CD4-positive, alpha-beta T cell treated with Interleukin-17A for 1 hour (primary cell): ENCODE measurements at places on chromosomes 11 and 22.

- DNase-seq: no peak
Measured at GRCh38 chr11:75792127-75792731, 22.8 kb upstream of the UVRAG start.

DNA sequence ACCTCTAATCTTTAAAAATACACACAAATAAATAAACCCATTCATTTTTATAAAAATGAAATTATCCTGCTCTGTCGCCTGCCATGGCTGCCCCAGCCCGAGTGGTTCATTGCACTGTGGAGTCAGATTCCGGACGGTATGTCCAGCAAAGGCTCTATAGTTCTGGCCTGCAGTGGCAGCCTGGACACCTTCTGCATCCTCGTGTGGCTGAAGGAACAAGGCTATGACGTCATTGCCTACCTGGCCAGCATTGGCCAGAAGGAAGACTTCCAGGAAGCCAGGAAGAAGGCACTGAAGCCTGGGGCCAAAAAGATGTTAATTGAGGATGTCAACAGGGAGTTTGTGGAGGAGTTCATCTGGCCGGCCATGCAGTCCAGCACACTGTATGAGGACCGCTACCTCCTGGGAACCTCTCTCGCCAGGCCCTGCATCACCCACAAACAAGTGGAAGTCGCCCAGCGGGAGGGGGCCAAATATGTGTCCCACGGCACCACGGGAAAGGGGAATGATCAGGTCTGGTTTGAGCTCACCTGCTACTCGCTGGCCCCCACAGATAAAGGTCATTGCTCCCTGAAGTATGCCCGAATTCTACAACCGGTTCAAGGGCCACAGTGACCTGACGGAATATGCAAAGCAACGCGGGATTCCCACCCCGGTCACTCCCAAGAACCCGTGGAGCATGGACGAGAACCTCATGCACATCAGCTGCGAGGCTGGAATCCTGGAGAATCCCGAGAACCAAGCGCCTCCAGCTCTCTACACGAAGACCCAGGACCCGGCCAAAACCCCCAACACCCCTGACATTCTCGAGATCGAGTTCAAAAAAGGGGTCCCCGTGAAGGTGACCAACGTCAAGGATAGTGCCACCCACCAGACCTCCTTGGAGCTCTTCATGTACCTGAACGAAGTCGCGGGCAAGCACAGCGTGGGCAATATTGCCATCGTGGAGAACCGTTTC is 158.2 kb upstream of the GUCY1A2 start:
- DNase-seq: no peak

- DNase-seq: no peak
Measured at GRCh38 chr11:106553304-106553703, 465.0 kb downstream of the GUCY1A2 start.

- DNase-seq: peak; percentile 80
Measured at GRCh38 chr22:36405671-36406538, 18.1 kb upstream of the MYH9 start.

DNA sequence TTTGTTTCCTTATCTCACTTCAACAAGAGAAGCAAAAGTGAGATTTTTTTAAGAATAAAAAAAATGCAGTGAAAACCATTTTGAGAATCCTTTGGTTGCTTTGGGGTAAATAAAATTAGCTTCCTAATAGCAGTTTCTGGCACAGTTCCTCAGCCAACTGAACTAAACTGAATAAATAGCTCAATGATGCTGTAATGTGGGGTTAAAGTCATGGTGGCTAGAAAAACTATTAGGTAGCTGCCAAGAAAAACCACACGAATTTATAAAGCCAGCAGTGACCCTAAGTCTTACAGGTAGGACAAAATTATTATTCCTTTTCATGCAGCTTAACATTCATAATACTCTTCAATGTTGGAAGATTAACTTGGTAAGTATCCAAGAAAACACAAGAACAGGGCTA is 142.4 kb downstream of the APIP start:
- no peak for DNase-seq

DNA sequence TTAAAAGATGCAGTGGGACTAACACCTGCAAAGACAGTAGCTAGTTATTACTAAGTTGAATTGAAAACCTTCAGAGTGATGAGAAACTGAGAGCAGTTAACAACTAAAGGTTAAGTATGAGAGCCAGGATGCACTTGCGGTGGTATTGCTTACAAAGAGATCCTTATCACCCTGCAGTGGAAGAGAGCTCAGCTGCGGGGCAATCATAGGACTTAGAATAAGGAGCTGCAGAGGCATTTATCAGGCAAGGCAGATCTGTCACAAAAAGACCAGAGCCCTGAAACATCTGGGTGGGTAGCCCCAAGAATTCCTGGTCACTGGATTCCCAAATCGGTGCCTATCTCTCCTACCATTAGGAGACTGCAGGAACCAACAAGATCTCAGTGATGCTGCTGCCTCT is 34.3 kb upstream of the CFAP300 start:
- no peak for DNase-seq

DNA sequence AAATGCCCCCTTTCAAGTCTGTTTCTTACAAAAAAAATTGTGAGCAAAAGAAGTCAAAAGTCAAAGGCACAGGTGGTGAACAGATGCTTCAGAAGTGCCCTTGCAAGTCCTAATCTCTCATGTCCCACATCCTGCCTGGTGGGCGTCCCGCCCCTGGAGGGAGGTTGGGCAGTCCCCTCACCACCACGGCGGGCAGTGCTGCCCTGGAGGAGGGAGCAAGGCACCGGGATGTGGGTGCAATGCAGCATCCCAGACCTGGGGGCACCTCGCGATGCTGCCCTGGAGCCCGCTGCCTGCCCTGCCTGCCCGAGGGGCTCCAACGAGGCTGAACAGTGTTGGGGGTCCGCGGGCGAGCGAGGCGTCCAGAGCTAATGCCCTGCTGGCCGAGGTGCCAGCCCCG is 15.9 kb downstream of the MRGPRG start:
- no peak for DNase-seq

GRCh38 chr11:40421208-40421981 is 1038.1 kb downstream of the LRRC4C start:
- DNase-seq: no peak

DNA sequence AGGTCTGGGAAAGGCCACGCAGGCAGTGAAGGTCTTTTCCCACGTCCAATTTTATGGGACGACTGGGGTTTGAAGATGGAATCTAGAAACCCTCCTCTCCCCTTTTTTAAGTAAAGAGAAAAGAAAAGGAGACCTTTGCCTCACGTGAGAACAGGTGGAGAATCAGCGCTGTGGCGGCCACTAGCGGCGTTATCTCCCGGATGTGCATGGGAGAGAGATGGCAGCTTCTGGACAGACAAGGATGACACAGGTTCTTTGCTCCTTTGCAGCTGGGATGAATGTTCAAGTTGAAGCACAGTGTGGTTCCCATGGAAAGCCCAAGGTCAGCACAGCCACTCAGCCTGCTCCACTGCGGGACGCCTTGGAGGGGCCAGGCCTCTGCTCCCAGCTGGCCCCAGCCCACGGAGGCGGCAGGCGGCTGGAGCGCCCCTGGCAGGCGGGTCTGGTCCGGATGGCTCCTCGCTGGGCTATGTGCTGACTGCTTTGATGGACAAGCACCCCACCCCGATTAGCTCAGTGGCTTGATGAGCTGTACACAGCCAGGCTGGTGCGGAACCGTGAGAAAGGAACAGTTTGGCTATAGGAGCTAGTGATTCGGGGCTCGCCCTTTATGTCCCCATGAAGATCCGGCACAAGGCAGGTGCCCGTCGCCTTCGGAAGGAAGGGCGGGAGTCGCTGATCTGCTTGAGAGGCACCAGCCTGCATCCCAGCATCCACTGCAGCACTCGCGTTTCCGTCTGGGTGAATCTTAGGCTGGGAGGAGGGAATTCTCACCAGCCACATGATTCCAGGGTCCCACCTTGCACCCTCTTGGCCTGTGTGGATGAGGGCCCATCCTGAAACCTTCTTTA is 14.5 kb upstream of the BID start:
- no peak for DNase-seq

- DNase-seq: no peak
Measured at GRCh38 chr11:69861901-69862300, 42.7 kb upstream of the FGF3 start.

DNA sequence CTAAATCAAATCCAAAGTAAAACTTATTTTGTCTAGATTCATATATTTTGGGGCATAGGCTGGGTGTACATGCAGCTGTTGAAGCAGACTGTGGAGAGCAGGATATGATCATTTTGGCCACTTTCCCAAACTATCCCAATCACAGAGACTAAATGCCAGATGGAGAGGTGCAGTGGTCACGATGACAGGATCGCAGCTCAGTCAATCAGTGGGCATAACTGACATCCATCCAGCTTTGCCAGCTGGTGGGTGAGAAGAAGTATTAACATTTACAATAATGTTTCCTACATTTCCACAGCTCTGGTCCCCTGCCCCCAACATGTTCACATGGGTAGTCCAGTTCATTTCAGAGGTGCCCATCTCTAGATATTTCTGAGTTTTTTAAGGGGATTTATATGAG is 255.5 kb upstream of the SESN3 start:
- DNase-seq: no peak

GRCh38 chr11:10758957-10759356 is 7.9 kb downstream of the CTR9 start:
- no peak for DNase-seq

- DNase-seq: no peak
Measured at GRCh38 chr11:1672613-1673350, 24.2 kb upstream of the KRTAP5-6 start.

GRCh38 chr22:47657224-47657623 is 894.8 kb downstream of the TBC1D22A start:
- DNase-seq: no peak

GRCh38 chr11:117002639-117003299 is 95.5 kb downstream of the SIK3 start:
- peak; percentile 49 for DNase-seq

DNA sequence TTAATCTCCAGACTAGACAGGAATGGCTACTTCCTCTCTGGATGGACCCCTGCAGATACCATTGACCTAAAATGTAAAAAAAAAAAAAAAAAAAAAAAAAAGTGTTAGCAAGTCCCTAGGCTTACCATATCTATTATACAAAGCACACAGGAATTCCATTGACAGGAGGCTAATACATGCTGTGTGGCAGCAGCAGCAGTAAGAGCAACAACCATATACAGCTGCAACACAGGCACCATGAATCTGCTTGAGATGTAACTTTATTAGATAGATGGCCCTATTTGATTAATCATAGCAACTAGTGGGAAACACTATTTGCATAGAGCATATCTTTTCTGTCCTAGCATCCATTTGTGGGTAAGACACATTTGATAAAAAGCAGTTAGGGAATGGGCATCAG is 1447.1 kb downstream of the FAM181B start:
- DNase-seq: no peak

GRCh38 chr11:80365076-80365725 is 924.4 kb upstream of the TENM4 start:
- DNase-seq: no peak

GRCh38 chr22:19429950-19430889 is 1.3 kb downstream of the HIRA start:
- DNase-seq: peak; percentile 55

DNA sequence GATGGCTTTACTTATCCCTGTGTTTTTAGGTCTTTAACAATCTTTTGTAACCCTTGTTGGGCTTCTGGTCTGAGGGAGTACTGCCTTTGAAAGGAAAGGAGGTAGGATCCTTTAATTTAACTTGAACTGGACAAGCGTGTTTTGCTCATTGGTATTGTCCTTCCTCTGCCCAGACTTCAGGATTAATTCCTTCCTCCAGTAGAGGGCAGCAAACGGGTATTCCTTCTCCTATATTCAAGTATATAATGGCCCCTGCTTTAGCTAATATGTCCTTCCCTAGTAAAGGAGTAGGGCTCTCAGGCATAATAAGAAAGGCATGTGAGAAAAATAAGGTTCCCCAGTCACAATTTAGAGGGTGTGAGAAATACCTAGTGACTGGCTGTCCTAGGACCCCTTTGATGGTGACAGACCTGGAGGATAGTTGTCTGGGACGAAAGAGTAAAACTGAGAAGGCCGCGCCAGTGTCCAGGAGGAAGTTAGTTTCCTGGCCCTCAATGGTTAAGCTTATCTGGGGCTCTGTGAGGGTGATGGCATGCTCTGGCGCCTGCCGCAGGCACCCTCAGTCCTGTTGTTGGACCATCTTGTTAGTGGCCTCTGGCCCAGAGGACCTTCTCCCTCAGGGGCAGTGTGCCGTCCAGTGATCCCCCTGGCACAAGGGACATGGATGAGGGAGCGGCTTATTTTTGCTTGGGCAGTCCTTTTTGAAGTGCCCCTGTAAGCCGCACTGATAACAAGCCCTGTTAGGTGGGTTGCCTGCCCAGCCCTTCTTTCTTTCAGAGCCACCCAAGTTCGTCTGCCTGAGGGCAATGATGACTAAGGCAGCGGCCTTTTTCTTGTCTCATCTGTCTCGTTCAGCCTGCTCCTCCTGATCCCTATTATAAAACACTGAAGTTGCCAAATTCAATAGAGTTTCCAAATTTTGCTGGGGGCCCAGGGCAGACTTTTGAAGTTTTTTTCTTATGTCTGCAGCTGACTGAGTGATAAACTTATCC is 51.8 kb downstream of the C11orf71 start:
- peak; percentile 67 for DNase-seq

DNA sequence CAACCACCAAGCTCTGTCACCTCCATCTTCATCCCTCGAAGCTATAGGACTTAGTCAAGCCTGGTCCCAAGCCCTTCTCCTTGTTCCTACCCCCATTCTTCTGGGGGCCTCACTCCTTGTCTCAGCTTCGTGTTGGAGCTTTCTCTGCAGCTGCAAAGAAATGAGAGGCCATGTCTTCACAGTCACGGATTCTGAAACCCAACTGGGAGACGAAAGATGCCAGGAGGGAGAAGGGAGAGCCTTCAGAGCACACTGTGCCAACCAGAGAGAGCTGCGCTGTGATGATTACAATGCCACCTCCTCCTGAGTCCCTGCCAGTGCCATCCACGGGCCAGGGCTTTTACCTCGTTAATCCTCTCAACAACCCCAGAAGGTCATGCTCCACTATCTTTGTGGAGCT is 469.3 kb downstream of the TBC1D22A start:
- no peak for DNase-seq

DNA sequence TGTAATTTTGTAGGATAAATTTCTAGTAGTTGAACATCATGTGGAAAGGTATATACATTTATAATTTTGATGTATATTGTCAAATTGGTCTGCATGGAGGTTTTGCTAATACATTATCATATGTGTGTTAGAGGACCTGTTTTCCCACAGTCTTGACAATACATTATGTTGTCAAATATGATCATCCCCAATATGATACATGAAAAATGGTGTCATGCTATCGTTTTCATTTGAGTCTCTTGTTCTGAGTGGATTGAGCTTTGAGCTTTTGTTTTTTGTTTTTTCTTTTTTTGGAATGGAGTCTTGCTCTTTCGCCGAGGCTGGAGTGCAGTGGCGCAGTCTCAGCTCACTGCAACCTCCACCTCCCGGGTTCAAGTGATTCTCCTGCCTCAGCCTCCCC is 14.1 kb upstream of the CNTF start:
- no peak for DNase-seq

GRCh38 chr11:20501971-20502370 is 97.4 kb upstream of the SLC6A5 start:
- DNase-seq: no peak

- DNase-seq: no peak
Measured at GRCh38 chr22:49751318-49751965, 76.2 kb downstream of the BRD1 start.

GRCh38 chr11:61616434-61616833 is 35.6 kb upstream of the SYT7 start:
- DNase-seq: no peak
